ENCODE measurements at places on chromosomes 12 and 14.

DNA sequence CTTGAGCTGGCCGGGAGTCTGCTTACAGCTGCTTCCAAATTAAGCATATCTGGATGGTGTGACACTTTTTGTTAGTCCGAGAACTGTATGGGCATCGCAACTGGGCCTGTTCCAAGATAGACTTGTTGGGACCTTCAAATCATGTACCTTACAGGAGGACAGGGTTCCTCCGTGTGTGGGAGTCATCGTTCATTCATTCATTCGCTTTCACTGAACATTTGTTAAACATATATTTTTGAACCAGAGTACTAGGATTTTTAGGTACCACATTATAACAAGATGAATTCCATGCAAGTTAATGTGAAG, 387 bp upstream of the IPO8 start:
- DNase-seq, result no peak

- no peak for DNase-seq
These were observed 2.6 kb upstream of the RIN3 start for GRCh38 chr14:92510972-92511371.

- peak; percentile 85 for DNase-seq
These were observed 29.3 kb upstream of the PNMA1 start for GRCh38 chr14:73743431-73743931.

- DNase-seq, result no peak
These were observed 44.9 kb upstream of the PLEKHG3 start for GRCh38 chr14:64659366-64659765.

DNA sequence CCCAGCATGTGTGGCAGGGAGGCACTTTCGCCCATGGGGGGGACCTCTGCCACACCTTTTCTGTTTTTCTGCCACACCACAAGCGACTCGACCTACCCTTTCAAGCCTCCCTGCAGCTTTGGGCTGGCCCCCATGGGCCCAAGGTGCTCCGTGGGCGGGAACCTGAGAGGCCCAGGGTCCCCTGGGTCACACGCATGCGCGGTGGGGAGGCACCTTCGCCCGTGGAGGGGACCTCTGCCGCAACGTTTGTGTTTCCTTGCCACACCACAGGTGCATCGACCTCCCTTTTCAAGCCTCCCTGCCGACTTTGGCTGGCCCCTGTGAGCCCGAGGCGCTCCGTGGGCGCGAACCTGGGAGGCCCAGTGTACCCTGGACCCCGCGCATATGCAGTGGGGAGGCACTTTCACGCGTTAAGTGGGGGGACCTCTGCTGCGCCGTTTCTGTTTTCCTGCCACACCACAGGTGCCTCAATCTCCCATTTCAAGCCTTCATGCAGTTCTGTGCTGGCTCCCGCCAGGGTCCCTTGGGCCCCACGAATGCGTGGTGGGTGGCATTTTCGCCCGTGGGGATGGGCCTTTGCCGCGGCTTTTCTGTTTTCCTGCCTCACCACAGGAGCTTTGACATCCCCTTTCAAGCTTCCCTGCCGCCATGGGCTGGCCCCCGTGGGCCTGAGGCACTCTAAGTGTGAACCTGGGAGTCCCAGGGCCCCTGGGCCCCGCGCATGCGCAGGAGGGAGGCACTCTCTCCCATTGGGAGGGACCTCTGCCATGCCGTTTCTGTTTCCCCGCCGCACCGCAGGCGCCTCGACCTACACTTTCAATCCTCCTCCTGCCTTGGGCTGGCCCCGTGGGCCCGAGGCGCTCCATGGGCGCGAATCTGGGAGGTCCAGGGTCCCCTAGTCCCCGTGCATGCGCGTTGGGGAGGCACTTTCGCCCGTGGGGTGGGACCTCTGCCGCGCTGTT, 332.2 kb downstream of the ALG10 start:
- DNase-seq, result no peak

GRCh38 chr12:56541631-56542030, 20.0 kb downstream of the RBMS2 start:
- no peak for DNase-seq

DNA sequence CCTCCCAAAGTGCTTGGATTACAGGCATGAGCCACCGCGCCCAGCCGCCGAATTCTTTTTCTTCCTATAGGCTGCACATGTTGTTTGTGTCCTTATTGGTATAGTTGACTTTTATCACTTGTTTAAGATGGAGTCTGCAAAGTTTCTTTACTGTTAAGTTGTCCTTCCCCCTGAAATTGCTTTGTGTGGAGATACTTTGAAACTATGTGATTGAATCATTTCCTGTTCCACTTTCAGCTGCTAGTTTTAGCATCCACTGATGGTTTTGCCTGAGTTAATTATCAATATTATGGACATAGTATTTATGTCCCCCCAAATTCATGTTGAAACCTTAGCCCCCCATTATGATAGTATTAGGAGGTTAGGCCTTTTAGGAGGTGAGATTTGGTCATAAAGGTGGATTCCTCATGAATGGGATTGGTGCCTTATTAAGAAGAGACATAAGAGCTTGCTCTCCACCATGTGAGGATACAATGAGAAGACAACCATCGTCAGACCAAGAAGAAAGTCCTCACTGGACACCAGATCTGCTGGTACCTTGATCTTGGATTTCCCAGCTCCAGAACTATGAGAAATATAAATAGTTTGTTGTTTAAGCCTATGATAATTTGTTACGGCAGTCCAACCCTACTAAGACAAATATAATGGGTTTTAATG, 34.9 kb downstream of the PPHLN1 start:
- DNase-seq, result peak; percentile 46

GRCh38 chr14:72917094-72917802, 9.0 kb upstream of the DCAF4 start:
- DNase-seq, result no peak

DNA sequence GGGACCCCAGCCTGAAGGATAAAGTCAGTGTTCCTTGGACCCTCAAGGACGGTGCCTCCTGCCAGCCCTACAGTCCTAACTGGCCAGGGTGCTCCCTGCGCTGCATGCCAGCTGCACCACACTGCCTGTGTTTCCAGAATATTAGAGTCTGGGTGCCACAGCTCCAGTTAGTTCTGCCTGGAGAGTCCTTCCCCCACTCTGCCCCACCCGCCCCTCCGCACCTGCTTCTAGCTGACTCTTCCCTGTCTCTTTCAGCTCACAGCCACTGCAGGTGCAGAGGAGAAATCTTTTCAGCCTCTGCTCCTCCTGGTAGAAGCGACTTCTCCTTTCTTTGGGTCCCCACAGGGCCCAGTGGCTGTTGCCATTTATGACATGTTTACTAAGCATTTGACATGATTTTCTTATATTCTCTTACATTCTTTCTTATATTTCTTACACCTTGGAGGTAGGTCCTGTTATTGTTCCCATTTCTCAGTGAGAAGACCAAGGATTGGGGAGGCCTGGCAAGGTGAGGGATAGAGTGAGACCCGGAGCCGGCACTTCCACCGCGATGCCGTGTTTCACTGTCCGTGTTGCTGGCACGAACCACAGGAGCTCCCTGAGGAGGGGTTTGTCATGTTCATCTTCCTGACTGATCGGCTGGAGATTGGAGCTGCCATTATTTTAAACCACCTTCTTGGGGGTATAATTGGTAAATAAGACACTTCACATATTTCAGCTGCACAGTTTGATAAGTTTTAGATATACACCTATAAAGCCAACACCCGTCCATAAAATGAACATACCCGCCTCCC, 29.4 kb downstream of the SYNE3 start:
- DNase-seq, result no peak

DNA sequence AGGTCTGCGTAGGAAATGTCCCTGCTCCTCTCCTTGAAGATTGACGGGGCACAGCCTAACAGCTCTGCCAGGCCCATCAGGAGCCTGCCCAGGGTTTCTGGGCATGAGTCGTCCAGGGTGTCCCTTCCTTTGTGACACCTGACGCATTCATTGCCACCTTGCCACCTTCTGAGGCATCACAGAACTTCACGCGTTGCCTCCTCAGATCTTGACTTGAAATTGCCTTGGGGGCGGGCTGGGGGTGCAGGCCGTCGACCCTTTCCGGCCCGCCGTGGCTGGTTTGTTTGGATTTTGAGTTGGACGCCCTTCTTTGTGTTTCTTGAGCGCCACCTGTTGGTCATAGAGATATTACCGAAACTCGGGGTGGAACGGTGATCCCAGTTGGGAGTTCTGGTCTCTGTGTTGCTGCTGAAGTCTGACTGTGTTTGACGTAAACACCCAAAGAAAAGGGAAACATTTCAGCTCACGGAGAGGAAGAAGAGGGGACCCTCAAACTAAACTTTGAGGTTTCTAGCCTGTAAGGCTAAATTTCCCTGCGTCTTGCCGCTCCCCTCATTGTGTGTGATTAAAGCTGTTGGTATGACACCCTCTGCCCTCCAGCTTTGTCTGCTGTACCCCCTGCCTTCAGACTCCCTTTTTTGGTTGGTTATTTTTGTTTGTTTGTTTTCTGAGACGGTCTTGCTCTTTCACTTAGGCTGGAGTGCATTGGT, 44.6 kb downstream of the MLXIP start:
- DNase-seq, result peak; percentile 81

DNA sequence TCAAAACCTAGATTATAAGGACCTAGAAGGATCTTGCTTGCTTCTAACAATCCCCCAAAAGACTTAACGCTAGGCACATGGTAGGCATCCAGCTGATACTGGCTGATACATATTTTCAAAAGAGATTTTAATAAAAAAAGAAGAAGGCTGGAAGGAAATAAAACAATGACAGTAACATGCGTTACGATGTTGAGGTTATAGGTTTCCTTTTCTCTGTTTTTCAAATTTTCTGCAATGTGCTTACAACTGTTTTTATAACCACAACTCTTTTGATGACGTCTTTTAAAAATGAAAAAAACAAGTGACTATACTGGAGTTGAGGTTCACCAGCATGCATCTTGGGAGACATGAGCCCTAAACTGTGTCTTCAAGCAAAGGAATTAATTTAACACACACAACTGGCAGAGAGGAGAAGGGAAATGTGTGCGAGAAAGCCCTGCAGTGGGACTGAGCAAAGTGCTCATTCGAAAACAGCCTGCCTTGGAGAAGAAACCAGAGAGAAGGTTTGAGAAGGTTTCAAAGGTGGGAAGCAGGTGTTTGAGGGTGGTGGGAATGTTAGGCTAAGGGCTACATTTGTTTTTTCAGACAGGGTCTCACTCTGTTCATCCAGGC, 80.4 kb downstream of the DUSP16 start:
- DNase-seq, result peak; percentile 61

- no peak for DNase-seq
These were observed 23.6 kb upstream of the NPFF start for GRCh38 chr12:53530920-53531319.

- DNase-seq, result peak; percentile 6
These were observed 10.3 kb downstream of the WASHC3 start for GRCh38 chr12:102051431-102051965.

DNA sequence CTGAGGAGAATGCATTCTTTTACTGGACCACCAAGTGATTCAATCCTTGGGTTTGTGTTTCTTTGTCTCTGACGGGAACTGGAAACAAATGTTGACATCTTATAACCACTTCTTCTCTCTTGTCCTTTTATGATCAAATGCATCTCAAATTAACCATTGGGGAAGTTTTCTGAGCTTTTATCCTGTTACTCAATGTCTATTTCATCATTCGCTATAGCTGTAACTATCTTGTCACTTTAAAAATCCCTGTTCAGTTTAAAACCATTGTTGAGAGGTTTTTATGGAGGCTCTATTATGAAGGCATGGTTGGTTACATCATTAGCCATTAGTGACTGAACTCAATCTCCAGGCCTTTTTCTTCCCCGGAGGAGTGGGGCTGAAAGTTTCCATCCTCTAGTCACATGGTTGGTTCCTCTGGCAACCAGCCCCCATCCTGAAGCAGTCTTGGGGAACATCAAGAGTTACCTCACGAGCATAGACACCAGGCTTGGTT, 2.7 kb upstream of the CLEC6A start:
- DNase-seq, result no peak

DNA sequence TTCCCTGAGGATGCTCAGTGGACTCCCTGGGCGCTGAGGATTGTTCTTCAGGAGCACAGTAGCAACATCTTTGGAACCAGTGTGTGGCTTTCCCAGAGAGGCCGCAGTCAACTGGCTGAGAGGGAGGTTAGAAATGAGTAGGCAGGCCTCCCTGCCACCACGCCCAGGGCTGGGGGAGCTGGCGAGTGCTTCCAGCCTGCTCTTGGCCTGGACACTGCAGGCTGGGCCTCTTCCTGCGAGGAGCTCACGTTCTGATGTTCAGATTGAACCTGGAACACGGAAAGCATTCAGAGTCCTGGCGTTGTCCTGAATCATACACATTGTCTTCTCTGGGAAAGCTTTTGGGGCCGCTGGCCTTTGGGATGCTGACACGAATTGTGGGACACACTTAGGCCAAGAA, 15.6 kb downstream of the TSPAN9 start:
- no peak for DNase-seq

DNA sequence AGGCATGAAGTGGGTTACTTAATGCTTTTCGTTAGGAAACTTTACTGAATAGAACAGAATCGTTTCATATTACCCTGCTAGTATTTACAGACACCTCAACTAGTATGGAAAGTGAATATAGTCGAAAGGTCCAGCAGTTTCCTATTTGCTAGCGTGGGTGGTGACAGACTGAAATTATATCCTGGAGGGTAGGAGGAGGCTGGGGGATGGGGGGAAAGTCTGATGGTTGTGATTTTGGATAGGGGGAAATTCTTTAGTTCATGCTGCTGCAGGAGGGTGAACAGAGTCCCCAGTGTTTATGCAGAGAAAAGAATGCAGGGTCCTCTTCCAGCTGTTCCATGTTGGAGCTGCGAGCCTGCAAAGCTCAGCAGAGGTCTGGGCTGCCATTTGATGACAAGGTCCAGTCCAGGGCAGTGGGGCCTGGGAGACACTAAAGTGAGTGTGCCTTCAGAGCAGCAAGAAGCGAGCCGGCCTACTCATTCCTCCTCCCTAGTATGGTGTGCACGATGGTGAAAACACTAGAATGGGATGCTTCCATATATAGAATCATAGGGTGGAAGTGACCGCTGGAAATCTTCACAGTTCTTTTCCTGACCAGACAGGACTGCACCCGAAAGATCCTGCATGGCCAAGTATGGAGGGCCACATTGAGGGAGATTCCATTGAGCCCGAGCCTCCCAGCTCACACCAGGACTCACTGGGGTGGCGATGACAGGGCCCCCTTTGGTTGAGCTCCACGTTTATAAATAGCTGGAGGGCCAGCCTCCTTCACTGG, 2.1 kb downstream of the SAMD4A start:
- DNase-seq, result no peak

- DNase-seq, result no peak
These were observed 152.5 kb downstream of the C12orf75 start for GRCh38 chr12:105482951-105483350.
